Hippocampal formation (tissue), 2 donors: ENCODE measurements at places on chromosomes 3 and 15.

DNA sequence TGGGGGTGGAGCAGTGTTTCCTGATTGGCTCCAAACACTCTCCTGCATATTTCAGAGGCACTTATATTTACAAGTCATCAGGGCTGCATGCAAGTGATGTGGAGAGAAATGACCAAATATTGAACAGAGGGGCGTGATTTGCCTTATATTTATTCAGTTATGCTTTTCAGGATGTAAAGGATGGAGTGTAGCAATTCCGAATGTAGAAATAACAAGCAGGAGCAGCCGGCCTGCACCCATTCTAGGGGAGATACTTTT is 19.4 kb upstream of the SEMA5B start:
- DNase-seq: no peak

DNA sequence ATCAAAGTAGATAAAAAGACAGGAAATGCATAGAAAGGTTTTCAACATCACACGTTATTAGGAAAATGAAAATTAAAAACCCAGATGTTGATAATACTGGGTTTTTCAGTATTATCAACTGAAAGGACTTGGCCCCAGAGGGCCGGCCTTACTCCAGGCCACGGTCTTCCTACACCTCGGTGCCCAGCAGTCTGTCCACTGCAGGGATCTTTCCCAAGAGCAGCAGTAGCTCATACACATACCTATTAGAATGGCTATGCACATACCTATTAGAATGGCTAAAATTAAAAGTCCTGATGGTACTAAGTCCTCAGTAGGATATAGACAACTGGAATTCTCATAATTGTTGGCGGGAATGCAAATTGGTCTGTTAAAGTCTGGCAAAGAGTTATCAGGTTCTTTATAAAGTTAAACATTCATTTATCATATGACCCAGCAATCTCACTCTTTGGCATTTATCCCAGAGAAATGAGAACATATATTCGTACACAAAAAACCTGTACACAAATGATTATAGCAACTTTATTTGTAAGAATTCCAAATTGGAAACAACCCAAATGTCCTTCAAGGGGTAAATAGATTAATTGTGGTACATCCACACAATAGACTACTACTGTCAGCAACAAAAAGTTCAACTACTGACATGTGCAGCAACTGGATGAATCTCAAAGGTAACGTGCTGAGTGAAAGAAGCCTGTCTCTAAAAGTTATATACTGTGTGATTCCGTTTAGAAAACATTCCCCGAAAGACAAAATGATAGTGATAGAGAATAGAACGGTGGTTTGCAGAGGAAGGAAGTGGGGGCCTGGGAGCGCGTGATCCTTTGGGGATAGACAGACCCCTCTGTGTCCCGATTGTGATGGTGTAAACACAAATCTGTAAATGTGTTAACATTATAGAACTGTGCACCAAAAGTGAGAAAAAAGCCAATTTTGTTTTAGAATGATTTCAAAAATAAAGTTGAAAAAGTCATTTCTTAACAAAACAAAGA is 62.3 kb downstream of the MCTP2 start:
- DNase-seq: no peak

DNA sequence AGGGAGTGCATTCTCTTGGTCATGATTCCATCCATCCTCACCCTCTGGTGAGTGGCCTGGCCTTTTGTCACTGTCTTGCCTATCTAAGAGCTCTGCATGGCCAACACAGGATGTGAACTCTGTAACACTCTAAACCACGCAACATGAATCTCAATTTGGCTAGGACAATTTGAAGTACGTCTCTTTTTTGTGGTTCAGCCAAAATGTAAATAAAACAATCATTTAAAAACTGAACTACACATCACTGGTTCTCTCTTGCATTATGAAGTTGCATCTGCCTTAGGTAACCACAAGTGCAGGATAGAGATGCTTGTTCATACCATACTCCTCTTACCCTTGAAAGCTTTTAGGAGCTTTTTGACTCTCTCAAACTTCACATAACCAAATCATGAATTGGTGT is 27.3 kb downstream of the CCR3 start:
- no peak for DNase-seq

DNA sequence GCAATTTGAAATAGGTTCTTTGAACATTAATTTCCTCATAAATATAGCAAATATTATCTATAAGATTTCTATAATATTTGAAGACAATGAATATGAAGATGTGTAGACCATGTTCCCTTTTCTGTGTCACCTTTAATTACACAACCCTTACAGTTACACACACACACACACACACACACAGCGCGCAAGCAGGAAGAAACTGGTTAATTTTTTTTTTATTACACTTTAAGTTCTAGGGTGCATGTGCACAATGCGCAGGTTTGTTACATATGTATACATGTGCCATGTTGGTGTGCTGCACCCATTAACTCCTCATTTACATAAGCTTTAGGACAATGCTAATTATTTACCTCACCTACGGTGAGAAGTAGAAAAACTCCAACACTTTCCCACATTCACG is 122.9 kb downstream of the TPRG1 start:
- no peak for DNase-seq

DNA sequence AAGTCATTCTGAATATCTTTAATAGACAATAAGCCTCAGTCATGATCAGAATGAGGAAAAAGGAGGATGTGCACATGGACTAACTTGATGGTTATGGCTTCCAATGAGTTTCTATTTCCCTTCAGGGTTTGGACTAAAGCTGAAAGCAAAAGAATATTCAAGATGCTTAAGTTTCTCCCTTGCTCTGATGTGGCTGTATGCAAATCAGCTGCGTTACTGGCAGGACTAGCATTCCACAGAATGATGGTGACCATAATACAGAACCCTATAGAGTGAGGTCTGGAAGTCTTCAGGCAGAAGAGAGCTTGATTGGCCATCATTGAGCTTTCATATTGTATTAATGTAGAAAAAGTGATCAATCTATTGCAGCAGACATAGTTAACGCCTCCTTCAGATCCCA is 466.0 kb downstream of the NLGN1 start:
- no peak for DNase-seq

GRCh38 chr3:148748283-148748682 is 50.6 kb downstream of the AGTR1 start:
- no peak for DNase-seq
